ENCODE measurements at places on chromosomes 4 and X.

GRCh38 chr4:3443750-3444309 is 2.1 kb downstream of the HGFAC start:
- no peak for DNase-seq

DNA sequence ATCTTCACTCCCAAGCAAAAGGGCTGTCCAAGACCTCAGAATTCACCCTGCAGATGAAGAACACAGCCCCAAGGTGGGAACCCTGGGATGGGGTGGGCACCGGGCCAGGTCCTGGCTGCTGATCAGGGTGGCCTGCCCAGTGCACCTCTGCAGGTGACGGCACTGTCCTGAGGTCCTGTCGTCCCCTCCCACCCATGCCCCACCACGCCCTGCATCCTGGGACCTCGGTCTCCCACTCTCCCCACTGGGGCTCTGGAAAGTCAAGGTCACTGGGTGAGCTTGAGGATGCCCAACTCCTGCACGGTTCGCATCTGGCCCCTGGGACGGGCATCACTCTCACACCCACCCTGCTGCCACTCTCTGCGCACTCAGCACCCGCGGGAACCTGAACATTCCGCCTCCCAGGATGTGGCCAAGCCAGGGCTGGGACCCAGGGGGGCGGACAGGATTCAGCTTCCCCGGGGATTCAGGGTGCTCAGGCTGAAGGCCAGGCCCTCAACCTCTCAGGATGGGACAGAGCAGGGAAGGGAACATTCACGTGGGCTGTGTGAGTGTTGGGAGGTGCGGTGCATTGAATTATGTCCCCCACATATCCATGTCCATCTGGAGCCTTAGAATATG is 115.9 kb downstream of the CPZ start:
- DNase-seq: no peak

DNA sequence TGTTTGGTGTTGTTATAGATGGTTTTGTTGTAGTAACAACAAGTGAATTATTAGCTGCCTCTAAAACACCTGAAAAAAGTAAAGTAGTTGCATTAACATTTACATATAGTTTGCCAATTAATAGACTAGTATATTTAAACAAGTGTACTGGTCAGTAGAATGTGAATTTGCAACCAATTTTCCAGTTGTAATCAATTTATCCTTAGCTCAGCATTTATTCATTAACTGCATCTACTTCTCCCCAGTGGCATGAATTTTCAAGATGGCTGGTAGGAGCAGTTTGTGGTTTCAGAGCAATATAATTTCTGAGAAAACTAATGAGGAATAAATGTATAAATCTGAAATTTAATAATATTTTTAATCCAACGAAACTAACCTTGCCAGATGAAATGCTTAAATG is 37.9 kb downstream of the EMCN start:
- no peak for DNase-seq

DNA sequence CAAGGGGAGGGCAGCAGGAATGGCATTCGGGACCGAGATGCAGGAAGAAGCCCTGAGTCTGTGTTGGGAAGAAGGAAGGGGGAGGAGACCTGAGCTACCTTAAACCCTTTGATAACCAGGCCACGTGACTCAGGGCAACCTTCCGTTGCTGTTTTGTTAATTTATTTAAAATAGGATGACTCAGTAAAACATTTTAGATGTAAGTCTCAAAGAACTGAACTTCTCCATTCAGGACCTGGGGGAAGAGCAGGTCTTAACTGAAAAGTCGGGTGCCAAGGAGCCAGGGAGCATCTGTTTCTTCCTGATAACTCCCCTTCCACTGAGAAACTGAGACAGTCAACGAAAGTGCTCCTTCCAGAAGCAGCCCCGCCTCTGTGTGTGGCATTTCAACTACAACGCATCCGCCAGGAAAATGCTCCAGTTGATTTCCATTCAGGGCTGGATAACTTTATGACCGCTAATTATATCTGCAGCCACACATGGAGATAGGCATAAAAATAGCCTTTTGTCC is 88.0 kb downstream of the IRF2 start:
- DNase-seq: no peak

DNA sequence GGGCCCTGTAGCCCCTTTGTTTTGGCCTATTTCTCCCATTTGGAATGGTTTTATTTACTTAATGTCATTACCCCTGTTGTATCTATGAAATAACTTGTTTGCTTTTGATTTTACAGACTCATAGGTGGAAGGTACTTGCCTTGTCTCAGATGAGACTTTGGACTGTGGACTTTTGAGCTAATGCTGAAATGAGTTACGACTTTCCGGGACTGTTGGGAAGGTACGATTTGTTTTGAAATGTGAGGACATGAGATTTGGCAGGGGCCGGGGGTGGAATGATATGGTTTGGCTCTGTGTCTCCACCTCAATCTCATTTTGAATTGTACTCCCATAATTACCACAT is 39.4 kb downstream of the NLRP2B start:
- no peak for DNase-seq

GRCh38 chr4:66647926-66648325 is 897.4 kb downstream of the CENPC start:
- DNase-seq: no peak

- no peak for DNase-seq
Observed at GRCh38 chr4:8316251-8316771, 46.8 kb downstream of the HTRA3 start.

- no peak for DNase-seq
Observed at GRCh38 chr4:14343961-14344360, 658.3 kb upstream of the CPEB2 start.

DNA sequence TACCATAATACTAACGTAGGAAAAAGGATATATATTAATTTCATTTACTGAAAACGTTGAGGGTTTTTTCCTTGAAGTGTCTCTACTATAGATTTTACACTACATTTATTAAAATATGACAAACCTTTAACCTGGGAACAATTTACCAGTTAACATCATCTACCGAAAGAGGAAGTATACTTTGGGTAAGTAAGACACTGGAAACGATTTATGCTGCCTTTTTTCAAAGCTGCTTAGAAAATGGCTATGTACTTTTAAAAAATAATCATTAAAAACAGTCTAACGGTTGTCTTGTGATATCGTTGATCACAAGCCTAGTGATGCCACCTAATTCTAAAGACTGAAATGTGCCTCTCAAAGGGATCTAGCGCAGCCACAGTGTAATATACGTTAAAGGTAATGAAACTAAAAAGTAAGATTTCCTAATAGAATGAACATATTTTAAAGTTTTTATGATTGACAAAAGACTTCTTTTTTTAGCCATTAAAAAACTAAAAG is 50.4 kb downstream of the STX18 start:
- no peak for DNase-seq

- DNase-seq: no peak
Observed at GRCh38 chr4:87053176-87053658, 118.4 kb downstream of the AFF1 start.

DNA sequence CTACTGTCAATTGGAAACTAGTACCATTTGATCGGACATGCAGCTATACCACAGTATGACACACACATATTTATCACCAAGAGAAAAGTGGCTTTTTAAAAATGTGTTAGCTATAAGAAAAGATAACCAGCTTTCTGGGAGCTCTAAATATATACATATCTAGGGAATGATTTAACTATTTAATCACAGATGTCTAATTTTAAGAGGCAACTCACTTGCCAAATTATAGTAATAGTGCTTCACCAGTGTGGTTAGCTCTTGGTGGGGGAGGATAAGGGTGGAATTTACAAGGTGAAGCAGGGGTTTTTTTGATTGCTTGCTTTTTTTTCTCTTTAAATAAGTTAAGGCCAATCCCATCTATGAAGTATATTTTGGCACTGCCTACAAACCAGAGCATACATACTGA is 547.7 kb upstream of the DIPK2B start:
- DNase-seq: no peak

- no peak for DNase-seq
Observed at GRCh38 chrX:18649498-18649951, 22.4 kb downstream of the RS1 start.

- DNase-seq: no peak
Observed at GRCh38 chrX:109920325-109920724, 82.6 kb upstream of the TMEM164 start.

- no peak for DNase-seq
Observed at GRCh38 chr4:104022831-104023230, 303.0 kb upstream of the TACR3 start.

- no peak for DNase-seq
Observed at GRCh38 chr4:98851806-98852205, 77.1 kb downstream of the EIF4E start.

GRCh38 chr4:41205854-41206460 is 8.4 kb downstream of the APBB2 start:
- DNase-seq: no peak

DNA sequence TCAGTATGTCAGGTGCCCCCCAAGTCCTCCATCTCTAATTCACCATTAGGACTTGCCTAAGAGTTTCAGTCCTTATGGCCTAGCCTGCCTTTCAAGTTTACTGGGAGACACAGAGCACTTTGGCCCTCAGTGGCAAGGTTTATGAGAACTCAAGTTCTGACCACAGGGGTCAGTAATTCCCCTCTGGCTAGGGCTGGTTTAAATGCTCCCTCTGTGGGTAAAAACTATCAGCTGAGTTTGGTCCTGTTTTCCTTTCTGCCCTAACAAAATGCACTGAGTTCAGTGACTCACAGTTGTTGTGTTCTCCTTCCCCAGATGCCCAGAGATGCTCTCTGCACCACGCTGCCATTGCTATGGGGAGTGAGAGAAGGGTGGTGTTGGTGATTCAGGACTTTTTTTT is 163.2 kb downstream of the RELL1 start:
- no peak for DNase-seq

GRCh38 chr4:85555206-85555605 is 80.3 kb downstream of the ARHGAP24 start:
- DNase-seq: no peak

DNA sequence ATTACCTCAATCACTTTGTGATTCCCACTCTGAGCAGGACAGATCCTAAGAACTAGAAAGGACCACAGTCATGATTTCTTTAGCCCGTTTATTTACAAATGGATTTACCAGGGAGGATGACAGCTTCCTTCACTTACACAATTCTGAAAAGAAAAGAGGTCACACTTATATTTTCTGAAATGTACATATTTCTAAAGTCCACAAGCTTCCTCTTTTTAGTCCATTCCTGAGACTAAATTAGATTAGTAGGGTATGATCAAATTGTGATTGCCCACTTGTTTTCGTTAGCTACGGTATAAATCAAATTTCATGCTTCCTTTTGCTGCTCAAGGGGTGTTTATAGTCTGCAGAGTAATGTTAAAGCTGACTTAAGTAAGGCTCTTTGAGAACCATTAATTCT is 7.6 kb upstream of the AMELX start:
- no peak for DNase-seq

DNA sequence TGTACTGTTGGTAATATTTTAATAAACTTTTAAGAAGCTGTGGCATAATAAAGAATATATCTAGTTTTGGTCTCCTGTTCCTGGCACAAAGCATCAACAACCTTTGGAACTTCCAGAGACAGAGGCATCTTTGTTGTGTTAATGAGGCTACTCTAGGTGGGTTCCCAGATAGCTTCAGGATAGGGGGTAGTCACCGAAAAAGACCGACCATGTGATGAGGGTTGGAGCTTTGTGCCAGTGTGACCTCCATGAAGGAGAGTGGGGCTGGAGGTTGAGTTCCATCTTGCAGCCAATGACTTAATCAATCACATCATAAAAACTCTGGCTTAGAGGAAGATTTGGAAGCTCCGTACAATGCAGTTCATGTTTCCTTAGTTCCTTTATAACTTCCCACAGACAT is 9.9 kb downstream of the PPAT start:
- no peak for DNase-seq

DNA sequence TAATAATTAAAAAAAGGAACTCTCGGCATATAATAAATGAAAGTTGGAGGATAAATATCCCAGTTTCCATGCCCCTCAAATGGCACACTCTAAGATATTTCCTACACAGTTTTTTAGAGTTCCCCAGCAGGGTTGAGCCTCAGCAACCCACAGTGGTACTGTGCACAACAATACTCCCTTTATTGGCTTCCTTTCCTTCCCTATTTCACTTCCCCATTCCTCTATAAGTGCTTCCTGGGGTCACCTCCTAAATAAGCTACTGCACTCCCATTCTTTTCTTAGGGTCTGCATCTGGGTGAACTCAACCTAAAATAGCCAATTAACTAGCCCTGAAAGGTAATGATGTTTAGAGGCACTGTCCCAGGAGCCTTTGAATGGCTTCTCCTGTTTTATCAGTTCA is 76.4 kb upstream of the NHS start:
- DNase-seq: no peak

GRCh38 chr4:108008721-108009120 is 19.0 kb downstream of the HADH start:
- DNase-seq: no peak

GRCh38 chrX:97847885-97848679 is 964.4 kb downstream of the RPA4 start:
- DNase-seq: no peak

- DNase-seq: no peak
Observed at GRCh38 chr4:48493452-48494100, 3.5 kb downstream of the ZAR1 start.

DNA sequence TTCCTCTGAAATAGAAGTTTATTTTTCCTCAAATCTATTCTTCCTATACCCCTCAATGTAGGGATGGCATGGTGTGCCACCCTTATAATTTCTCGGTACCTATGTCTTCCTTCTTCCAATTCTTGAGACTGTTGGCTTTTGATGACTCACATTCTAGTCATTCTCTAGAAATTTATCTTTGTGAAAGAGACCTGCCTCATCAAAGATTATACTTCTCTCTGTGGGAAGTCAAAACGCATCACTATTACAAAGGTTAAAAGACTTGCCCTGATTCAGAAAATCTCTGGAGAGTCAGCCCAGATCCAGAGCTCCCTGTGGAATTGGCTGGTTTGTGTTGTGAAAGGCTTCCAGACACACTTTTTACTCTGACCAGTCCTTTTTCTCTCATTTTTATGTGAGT is 65.9 kb upstream of the FSTL5 start:
- no peak for DNase-seq

DNA sequence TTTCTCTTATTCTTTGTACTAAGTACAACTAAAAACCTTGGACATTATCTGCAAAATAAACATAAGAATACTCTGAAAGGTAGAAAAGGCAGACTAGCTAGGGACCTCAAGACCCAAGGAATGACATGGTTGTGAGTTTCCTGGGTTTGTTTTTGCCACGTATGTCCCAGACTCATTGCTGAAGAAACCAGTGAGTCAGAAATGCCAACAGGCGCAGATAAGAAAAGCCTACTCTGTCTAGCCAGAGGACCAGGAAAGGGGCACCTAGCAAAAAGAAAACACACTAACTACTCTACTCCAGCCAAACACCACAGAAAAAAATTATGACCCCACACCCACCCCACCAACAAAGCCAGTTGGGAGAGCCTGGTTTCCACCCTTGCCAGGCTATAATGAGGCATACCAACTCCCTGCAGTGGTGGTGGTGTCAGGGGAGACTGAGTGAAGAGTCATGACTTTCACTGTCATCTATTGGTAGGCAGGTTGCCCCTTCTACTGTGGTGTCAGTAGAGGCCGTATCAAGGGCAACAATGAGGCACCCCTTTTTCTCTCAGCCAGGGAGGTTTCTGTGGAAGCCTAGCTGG is 10.9 kb downstream of the MTMR1 start:
- no peak for DNase-seq

DNA sequence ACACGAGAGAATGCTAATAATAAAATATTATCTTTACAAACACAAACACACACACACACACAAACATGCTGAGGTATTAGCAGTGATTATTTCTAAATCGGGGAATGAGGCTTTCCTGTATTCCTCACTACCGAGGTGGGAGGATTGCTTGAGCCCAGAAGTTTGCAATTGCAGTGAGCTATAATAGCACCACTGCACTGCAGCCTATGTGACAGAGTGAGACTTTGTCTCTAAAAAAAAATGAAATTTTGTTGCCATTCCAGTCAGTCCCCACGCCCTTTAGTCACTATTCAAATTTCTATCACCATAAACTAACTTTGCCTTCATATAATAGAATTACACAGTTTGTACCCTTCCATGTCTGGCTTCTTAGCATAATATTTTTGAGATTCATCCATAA is 456.5 kb upstream of the CPEB2 start:
- DNase-seq: no peak

Measured in stimulated activated CD4-positive, alpha-beta T cell treated with anti-CD3 and anti-CD28 coated beads, TNF-alpha, amount 100 ng/mL, for 48 hours (primary cell).